Spinal cord (tissue), 10 donors: ENCODE measurements at places on chromosomes 1 and 21. TPM values are rescaled to one million over a fixed set of nuclear protein-coding genes. Genes with fewer than 3 reads are reported as not detected.

MOB3C gene
- 18.8 TPM for total RNA-seq

HNRNPU gene
- 385 TPM for total RNA-seq

- DNase-seq: no peak
Measured at GRCh38 chr1:222976453-222976852, 161.6 kb downstream of the DISP1 start.

GRCh38 chr1:246302711-246303317 is 204.3 kb downstream of the SMYD3 start:
- no peak for DNase-seq

GRCh38 chr1:32897082-32898049 is 3.8 kb downstream of the TMEM54 start:
- DNase-seq: no peak

GRCh38 chr1:225879521-225880221 is 2.5 kb downstream of the TMEM63A start:
- no peak for DNase-seq

GRCh38 chr21:17854745-17855144 is 35.6 kb upstream of the C21orf91 start:
- DNase-seq: no peak

- DNase-seq: no peak
Measured at GRCh38 chr1:23875382-23875781, 7.3 kb upstream of the FUCA1 start.

DNA sequence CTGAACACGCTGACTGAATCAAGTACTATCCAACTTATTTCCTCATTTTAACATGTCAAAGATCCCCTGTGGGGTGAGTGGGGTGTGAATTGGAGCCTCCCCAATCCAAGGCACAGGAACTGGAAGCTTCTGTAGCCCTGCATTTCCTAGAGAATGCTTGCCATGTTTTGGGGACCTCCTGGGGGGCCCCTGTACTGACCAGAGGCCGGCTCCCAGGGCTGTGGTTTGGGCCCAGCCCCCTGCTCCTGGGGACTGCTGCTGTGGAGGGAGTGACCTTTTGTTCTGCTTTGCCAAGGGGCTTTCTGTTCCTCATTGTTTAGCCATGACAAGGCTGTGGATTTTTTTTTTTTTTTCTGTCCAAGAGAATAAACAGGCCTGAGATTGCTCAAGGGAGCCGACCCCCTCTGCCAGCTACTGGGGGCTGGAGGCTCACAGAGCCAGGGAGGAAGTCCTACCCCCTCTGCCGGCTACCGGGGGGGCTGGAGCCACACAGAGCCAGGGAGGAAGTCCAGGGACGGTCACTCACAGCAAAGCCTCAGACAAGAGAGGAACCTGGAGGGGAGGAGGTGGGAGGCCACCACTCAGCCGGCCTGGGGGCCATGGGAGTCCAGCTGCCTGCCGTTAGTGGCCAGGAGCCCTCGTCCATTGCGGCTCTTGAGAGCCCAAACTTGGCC is 17.4 kb downstream of the TNFRSF1B start:
- DNase-seq: no peak

MTF2 gene
- 44.8 TPM for total RNA-seq

FAM72C gene
- 0.40 TPM for total RNA-seq

- DNase-seq: no peak
Measured at GRCh38 chr1:100100202-100100601, 32.5 kb downstream of the SASS6 start.

GRCh38 chr1:205826995-205827394 is 14.0 kb upstream of the SLC41A1 start:
- DNase-seq: peak; percentile 37

RHOU gene
- total RNA-seq: 47.3 TPM

KNCN gene
- total RNA-seq: 0.17 TPM

GRCh38 chr1:51850420-51851223 is 27.9 kb downstream of the NRDC start:
- DNase-seq: peak; percentile 10

- no peak for DNase-seq
Measured at GRCh38 chr1:182459949-182460348, 10.0 kb downstream of the RGSL1 start.

- DNase-seq: no peak
Measured at GRCh38 chr1:199102239-199102638, 463.4 kb downstream of the PTPRC start.

GRCh38 chr1:180156631-180157091 is 2.0 kb downstream of the QSOX1 start:
- DNase-seq: no peak

DNA sequence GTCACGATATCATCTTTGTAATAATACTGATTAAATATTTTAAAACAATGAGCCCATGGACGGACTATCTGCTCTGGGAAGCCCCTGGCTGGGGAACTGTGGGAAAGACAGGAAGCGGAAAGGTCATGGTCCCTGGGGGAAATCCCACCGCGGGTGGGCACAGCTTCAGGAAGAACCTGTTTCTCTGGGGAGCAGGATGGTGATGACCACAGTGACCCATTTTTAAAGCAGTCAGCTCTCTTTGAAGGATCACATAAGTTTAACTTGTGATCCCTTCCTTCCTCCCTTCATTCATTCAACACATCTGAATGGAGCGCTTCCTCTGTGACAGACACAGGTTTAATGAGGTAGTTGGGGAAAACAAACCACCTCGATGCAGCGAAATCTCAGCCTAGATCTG is 73.0 kb downstream of the DHRS3 start:
- DNase-seq: no peak

DNA sequence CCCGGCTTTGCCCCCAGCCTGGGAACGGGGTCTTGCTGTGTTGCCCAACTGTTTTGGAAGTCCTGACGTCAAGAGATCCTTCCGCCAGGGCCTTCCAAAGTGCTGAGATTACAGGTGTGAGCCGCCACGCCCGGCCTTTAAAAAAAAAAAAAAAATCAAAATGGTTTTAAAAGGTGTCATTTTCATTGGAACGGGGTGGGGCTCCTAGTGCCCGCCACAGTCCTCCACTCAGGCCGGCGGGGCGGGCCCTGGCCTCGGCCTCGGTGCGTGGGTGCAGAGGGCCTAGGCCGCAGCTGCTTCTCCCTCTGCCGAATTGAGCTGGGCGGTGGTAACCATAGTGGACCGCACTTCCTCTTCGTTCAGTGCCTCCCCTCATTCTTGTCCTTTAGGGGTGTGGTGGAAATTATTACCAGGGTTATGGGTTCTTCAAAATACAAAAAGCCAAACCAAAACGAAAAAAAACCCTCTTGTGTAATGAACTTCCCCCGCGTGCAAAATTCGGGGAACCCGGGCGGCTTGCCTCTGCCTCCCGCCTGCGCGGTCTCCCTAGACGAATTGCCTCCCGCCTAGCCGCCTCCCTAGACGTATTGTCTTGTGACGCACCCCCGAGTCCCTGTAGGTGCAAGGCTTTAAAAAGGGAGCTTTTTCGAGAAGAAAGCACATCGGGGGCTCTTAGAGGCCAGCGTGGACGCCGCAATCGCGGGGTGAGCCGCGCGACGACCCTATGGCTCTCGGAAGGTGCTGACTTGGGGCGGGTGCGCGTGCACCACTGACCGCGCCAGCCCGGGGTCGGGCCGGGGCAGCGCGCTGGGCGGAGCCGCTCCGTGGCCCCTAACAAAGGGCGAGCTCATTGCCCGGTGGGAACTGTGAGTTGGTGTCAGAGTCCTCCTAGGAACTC is 10.5 kb upstream of the SPEN start:
- no peak for DNase-seq

GPR157 gene
- total RNA-seq: 1.7 TPM

ITLN1 gene
- total RNA-seq: 0.22 TPM

DNA sequence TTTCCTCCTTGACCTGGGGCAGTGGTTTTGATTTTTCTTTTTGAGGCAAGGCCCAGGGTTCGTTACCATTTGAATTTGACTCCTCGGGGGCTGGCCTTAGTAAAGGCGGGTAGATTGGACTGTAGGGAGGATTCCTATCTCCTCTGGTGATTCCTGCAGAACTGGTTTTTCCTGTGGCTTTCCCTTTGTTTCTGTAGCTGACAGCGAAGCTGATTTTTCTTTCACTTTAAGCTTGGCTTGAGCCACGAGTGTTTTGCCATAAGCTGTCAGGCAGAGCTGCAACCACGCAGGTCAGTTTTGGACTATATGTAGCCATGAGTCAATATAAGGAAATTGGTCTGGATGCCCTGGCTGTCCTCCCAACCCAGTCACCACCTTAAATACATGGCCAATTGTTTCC is 28.7 kb upstream of the KCNJ15 start:
- no peak for DNase-seq

DPYD gene
- total RNA-seq: 25.5 TPM

GPR25 gene
- total RNA-seq: not detected

- DNase-seq: no peak
Measured at GRCh38 chr1:69671363-69672010, 103.8 kb downstream of the LRRC7 start.

- peak; percentile 69 for DNase-seq
Measured at GRCh38 chr1:115677182-115677555, 35.4 kb downstream of the VANGL1 start.

- no peak for DNase-seq
Measured at GRCh38 chr1:226496453-226497015, 52.0 kb upstream of the STUM start.

- no peak for DNase-seq
Measured at GRCh38 chr21:16055014-16055413, 325.2 kb downstream of the USP25 start.

DNA sequence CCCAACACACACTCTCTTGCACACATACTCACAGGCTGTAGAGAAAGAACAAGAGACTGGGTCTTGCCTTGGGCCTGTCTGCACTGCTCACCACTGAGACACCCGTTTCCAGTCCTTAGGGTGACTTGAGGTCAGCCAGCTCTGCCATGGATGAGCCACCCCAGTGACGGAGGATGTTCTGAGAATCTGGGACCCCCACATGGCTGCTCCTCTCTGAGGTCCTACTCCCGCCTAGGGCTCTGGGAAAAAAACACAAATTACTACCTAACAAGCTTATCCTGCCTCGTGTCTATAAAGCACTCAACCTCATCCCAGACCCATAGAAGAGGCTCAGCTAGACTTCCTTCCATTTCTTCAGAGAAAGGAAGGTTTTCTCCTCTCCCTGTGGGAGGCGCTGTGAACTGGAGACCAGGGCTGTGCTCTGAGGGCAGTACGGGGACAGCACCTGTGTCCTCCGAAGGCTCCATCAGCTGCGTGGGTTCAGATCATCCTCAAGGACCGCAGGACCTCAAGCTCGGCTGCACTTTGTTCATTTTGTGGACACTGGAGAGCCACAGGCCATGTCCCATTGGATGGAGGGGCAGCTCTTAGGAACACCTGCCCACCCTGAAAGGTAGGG is 4.3 kb upstream of the CLEC20A start:
- no peak for DNase-seq

- peak; percentile 46 for DNase-seq
Measured at GRCh38 chr1:201376464-201377374, 761 bp downstream of the TNNT2 start.

DNA sequence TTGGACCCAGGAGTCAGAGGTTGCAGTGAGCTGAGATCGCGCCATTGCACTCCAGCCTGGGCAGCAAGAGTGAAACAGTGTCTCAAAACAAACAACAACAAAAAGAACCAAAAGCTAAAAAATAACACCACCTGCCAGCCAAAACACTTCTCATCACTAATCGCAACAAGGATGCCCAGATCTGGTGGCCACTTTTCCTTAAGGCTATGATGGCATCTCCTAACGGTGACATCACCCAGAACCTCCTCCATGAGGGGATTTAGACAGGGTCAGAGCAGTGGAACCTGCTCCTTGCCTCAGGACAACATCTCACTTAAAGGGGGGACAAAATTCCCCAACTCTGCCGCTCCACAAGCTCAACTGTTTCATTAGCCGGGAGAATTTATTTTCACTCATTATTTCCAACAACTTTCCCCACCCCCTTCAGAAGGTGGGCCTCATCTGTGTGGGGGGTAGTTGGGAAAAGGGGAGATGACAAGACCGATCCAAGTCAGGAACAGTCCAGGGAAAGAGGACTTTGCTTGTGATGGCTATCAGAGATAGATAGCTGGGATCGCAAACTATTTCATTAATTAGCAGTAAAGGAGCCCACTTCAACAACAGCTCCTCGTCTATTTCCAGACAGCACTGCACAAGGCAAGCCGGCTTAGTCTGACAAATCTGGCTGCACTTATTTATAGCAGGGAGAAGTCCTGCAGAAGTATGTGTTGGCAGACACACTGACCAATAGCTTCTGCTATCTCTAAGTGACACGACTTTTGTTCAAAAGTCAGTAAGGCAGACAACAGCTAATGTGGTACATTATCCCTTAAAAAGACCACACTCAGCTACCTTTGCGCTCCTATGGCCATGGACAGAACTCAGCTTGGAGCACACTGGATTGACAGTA is 2.6 kb downstream of the PABPC4 start:
- DNase-seq: no peak

DNA sequence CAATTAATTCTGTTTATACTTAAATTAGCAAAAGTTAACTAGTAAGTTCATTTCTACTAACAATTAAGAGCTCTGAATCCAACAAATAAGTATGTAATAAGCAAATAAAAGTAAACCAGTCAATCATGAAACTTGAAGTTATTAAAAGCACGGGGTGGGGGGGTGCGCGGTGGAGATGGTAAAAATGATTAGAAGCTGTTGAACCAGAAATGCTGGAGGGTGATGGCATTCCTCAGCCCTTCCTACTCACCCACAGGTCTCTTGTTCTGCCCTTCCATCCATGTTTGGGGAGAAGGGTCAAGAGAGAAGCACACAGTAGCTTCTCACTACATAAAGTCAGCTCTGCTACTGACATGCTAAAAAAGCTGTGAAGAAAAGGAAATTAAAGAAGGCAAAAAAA is 63.5 kb downstream of the AKT3 start:
- DNase-seq: no peak

GRCh38 chr1:186094172-186094571 is 280.9 kb downstream of the TPR start:
- DNase-seq: no peak

DNA sequence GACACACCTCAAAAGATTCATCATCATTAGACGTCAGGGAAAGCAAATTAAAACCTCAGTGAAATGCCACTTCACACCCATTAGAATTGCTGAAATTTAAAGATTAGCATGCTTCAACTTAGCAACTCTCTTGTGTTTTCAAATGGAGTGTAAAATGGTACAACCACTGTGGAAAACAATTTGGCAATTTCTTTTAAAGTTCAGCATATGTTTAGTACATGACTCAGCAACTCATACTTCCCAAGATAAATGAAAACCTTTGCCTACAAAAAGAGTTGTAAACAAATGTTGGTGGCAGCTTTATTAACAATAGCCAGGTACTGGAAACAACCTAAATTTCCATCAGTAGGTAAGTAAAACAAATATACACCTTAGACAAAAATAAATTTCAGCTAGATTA is 42.7 kb downstream of the ST3GAL3 start:
- no peak for DNase-seq

- DNase-seq: no peak
Measured at GRCh38 chr1:147245586-147246021, 3.1 kb downstream of the CHD1L start.
